Brain (organoid and tissue), 16 donors: ENCODE measurements at places on chromosomes 3 and 15.

GRCh38 chr3:48299746-48300712 is 33.4 kb downstream of the SPINK8 start:
- DNase-seq: peak; percentile 5

GRCh38 chr3:148878095-148878494 is 13.0 kb downstream of the CPA3 start:
- DNase-seq: no peak

- peak; percentile 62 for DNase-seq
These were observed 156.8 kb downstream of the IMPG2 start for GRCh38 chr3:101163554-101163953.

GRCh38 chr3:139636511-139636910 is 41.3 kb downstream of the NMNAT3 start:
- DNase-seq: no peak

DNA sequence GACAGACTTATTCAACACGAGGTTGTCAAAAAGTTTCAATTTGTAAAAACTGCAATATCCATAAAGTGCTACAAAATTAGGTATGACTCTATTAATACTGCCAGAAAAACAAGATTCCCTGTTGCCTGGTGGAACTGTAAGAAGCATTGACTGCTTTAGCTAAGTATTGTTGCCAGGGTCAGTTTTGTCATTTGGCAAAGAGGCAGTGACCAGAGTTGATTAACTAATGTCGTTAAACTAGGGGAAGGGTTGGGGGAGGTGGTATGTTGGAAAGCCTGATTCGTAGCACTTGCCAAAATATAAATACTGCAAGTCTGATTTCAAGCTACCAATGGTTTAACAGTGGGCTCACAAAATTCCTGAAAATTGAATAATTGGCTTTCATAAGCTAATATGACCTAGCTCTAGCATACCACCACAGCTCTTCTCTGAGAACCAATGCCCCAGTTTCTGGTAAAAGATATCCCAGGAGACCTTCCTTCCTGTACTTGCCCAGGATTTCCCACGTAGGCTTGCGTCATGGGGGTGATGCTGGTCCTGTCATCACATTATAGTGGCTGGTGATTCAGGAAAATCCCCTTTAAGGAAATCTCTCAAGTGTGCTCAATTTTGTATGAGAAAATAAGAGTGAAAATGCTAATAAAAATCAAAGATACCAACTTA is 266.4 kb upstream of the TBC1D5 start:
- no peak for DNase-seq

GRCh38 chr3:101888653-101889052 is 39.3 kb downstream of the NFKBIZ start:
- DNase-seq: no peak
